ENCODE measurements at places on chromosomes 2 and 18.

- DNase-seq = no peak
Observed at GRCh38 chr18:66329716-66330115, 274.2 kb downstream of the CDH19 start.

DNA sequence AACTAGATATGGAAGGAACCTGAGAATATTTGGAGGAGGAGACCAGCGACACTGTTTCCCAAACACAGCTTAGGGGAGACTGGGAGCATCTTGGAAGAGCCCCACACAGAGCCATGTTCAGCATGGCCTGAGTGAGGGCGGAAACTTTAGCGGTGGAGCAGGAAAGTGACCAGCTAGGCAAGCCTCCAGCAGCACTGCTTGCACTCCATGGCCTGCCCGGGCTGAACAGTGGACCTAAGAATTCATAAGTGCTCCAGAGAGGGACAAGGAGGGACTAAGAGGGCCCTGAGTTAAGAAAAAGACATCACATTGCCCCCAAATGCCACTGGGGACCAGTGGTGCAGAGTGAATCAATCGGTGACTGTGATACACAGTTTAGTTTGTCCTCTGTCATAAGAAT is 566.4 kb downstream of the TNS1 start:
- DNase-seq = no peak

DNA sequence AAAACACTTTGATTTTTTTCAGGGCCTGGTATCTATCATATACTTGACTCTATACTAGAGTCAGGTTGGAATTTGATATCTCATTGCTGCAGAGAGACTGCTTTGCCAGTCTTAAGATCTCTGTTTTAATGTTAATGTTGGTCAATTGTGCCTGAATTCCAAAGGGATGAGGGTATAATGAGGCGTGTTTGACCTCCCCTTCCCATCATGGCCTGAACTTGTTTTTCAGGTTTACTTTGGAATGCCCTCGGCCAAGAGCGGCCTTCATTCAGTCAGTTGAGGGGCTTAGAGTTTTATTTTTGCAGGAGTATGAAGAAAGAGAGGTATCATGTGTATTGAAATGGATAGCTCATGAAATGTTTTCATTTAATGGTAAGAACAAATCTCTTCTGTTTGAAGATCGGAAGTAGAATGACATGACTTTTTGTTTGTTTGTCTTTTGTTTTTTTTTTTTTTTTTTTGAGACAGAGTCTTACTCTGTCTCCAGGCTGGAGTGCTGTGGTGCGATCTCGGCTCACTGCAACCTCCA is 119.0 kb downstream of the KIAA1328 start:
- DNase-seq = no peak

DNA sequence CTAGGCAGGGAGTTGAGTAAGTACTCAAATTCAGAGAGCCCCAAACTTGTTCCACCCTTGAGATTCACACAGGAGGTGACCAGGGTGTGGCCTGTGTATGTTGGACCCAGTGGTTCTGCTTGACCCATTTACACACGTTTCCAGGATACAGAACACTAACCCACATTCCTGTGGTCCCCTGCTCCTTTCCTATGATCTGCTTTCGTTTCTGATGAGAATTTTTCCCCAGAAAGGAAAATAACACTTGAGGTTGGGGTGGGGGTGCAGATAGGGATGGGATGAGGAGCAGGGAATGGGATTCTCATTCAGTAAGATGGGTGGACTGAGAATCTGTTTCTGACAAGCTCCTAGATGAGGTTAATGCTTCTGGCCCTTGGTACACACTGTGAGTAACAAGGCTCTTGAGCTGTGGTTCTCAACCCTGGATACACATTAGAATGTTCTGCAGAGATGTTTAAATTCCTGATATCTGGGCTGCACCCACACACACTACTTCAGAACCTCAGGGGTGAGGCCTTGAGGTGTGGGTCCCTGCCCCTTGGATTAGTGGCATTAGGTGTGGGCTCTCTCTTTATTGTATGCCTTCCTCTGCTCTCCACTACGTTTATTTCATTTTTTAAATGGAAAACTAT is 58.4 kb downstream of the TPGS2 start:
- DNase-seq = no peak

- no peak for DNase-seq
Observed at GRCh38 chr18:6885992-6886796, 156.7 kb downstream of the ARHGAP28 start.

DNA sequence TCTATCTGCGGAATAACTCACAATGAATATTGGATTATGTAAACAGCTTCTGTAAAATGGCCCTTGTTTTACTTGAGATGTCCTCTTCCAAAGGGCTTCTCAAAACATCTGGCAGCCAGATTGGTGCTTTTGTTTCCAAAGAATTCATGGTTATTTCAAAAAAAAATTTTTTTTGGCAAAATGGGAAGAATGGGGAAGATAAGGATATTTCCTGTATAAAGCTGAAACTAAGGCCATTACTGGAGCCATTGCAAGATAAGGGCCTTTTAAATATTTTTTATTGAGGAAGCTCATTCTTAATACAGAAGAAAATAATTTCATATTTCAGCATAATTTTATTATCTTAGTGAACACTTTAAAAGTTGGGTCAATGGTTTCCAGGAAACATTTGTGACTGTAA is 259.1 kb downstream of the GALNT13 start:
- DNase-seq = no peak

GRCh38 chr2:202494300-202495229 is 118.4 kb downstream of the BMPR2 start:
- DNase-seq = no peak

GRCh38 chr2:103268841-103269498 is 507.1 kb downstream of the TMEM182 start:
- no peak for DNase-seq

- no peak for DNase-seq
Observed at GRCh38 chr2:198795419-198795818, 662.3 kb downstream of the SATB2 start.

Data from CD4-positive, alpha-beta memory T cell (primary cell).